Activated T-cell treated with anti-CD3 and anti-CD28 coated beads, Interleukin-2, amount 50 U/mL, for 4 hours (primary cell): ENCODE measurements at places on chromosomes 5 and 9. TPM values are rescaled to one million over a fixed set of nuclear protein-coding genes. Genes with fewer than 3 reads are reported as not detected.

ADRA1B gene
- 0.49 TPM for total RNA-seq

IL4 gene
- 18.5 TPM for total RNA-seq

STC2 gene
- total RNA-seq, result 3.2 TPM

CDK5RAP2 gene
- 35.1 TPM for total RNA-seq

ZBTB34 gene
- total RNA-seq, result 4.9 TPM

C6 gene
- total RNA-seq, result not detected

SLC6A19 gene
- total RNA-seq, result not detected

SCGB3A1 gene
- total RNA-seq, result 0.55 TPM

HAVCR2 gene
- total RNA-seq, result 3.4 TPM

TMC1 gene
- not detected for total RNA-seq

ENHO gene
- total RNA-seq, result not detected

JAKMIP2 gene
- 0.76 TPM for total RNA-seq

IRX2 gene
- not detected for total RNA-seq

SEMA5A gene
- 0.26 TPM for total RNA-seq

NSG2 gene
- not detected for total RNA-seq

NKD2 gene
- total RNA-seq, result 0.94 TPM

MAMDC2 gene
- total RNA-seq, result not detected

TXNDC8 gene
- total RNA-seq, result not detected

PCDHB9 gene
- total RNA-seq, result not detected

IFNK gene
- total RNA-seq, result not detected

SECISBP2 gene
- total RNA-seq, result 35.1 TPM

CCDC69 gene
- 23.0 TPM for total RNA-seq

TCF7 gene
- total RNA-seq, result 37.3 TPM

KLF4 gene
- 0.35 TPM for total RNA-seq

NAA35 gene
- 24.1 TPM for total RNA-seq

SLC45A2 gene
- not detected for total RNA-seq

MEIKIN gene
- not detected for total RNA-seq

CYLC2 gene
- total RNA-seq, result not detected

MYMK gene
- not detected for total RNA-seq

CORO2A gene
- 1.6 TPM for total RNA-seq

GLDC gene
- total RNA-seq, result 3.6 TPM

MOB3B gene
- 0.45 TPM for total RNA-seq

GPBP1 gene
- total RNA-seq, result 58.7 TPM

CMYA5 gene
- total RNA-seq, result 0.11 TPM

ADGRV1 gene
- 0.53 TPM for total RNA-seq

FAM169A gene
- total RNA-seq, result 10.2 TPM

C1QTNF2 gene
- total RNA-seq, result not detected

SOHLH1 gene
- not detected for total RNA-seq

PDE4D gene
- 17.1 TPM for total RNA-seq

PNPLA7 gene
- total RNA-seq, result 1.8 TPM

TYRP1 gene
- not detected for total RNA-seq

SPINK13 gene
- not detected for total RNA-seq
